NCI-H1092 treated with DMSO at 0.1 percent for 48 hours (cell line): ENCODE measurements at places on chromosomes 12 and 14.
A peak's percentile ranks its signal among the peaks of the same experiment; 100 is the strongest.

DNA sequence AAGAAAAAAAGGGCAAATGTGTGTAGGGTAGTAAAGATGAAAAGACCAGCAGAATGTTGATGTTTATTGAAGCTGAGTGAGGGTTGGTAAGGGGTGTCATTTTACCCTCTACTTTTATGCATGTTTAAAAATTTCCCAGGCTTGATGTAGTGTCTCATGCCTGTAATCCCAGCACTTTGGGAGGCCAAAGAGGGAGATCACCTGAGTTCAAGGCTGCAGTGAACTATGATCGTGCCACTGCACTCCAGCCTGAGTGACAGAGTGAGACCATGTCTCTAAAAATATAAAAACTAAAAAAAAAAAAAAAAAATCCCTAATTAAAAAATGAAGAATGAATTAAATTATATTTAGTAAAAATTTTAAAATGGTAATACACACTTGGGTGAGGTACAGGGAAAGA, 8.5 kb downstream of the SEL1L start:
- DNase-seq = no peak

DNA sequence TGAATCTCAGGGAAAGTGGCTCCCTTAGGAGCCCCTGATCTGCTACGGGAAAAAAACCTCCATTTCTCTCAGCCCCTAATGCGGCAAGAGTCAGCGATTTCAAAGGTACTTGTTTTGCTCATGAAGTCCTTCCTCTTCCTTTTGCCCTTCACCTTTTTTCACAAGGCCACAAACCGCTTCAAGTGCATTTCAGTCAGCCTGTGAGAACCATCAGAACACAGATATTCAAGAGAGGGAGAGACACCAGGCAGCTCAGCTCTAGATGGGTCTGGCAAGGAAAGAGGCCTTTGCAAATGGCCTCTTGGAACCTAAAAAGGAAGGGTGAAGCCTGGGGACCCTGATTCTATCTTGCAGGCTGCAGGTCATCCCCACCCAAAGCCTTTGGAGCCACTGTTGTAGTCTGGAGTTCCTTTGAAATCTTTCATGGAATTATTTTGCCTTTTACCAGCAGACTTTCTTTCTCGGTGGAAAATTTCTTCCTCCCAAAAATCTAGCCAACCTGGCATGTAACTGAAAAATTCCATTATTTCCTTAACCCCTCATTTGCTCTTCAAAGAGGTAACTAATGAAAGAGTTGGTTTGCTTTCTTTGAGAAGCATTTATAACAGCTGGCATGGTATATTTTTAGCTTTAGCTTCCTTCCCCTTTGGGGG, 145.0 kb downstream of the SAMD4A start:
- no peak for DNase-seq

DNA sequence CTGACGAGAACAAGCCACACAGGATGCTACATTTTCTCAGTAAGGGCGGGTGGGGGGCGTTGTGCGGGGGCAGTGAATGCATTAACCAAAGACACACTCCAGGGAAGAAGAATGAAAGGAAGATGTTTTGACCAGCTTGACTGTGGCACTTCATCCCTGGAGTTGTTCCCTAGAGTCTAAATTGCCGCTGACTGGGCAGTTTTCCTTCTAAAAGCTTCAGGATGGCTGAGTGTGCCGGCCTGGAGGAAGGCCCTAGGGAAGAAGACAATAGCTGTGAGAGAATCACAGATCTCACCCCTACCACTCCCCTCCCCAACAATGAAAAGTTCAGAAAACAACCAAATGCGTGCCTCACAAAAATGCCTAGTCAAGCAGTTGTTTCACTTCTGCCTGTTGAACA, 67.2 kb downstream of the NKX2-1 start:
- no peak for DNase-seq

DNA sequence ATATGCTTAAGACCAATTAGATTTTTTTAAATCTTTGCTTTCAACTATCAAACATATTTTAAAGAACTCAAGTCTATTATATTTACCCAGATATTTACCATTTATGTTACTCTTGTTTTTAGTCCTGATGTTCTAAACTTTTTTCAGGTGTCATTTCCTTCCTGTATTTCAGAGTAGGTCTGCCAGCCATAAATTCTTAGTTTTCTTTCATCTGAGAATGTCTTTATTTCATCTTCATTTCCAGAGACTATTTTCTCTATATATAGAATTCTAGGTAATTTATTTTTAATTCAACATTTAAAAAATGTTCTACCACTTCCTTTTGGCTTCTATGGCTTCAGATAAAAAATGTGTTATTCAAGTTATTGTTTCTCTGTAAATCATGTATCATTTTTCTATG, 218.2 kb upstream of the AMIGO2 start:
- DNase-seq = no peak

DNA sequence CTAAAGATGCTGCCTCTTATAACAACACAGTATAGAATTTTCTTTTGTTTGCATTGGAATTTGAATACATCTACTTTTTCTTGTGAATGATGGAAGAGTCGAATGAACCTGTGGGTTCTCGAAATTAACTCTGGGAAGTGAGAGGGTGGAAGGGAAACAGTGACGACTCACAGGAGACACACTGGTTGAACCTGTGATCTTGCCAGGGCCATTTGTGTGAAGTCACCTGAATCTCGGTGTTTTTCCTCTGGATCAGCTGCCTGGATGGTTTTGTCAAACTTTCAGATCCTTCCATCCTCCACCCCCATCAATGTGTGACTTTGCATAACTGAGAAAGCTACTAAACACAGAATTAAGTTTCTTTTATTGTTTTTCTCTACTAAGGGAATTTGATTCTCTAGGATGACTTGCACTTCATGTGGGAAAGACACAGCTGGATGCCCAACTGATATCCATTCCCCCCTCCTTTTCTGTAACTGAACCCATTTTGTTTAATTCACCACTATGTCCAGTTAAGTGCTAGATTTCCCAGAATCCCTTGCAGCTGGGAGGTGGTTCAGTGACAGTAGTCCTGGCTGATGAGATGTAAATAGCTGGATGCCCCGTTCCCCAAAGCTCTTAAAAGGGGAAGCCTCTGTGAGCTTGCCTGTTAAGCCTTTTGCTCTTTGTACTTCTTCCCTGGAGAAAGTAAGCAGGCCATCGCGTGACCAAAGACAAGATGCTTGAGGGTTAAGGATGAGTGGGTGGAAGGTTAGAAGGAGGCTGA, 6.3 kb downstream of the PPFIBP1 start:
- DNase-seq = no peak

DNA sequence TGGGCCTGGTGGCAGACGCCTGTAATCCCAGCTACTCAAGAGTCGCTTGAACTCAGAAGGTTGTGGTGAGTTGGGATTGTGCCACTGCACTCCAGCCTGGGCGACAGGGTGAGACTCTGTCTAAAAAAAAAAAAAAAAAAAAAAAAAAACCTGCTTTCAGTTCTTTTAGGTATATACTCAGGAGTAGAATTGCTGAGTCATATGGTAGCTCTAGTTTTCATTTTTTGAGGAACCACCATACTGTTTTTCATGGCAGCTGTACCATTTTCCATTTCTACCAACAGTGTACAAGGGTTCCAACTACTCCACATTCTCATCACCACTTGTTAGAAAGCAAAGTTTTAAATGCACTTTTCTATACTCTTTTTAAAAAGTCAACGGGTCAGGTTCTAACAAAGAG, 119.8 kb downstream of the DPF3 start:
- no peak for DNase-seq

- DNase-seq = no peak
Measured at GRCh38 chr12:10891937-10892336, 7.9 kb upstream of the PRH1 start.

DNA sequence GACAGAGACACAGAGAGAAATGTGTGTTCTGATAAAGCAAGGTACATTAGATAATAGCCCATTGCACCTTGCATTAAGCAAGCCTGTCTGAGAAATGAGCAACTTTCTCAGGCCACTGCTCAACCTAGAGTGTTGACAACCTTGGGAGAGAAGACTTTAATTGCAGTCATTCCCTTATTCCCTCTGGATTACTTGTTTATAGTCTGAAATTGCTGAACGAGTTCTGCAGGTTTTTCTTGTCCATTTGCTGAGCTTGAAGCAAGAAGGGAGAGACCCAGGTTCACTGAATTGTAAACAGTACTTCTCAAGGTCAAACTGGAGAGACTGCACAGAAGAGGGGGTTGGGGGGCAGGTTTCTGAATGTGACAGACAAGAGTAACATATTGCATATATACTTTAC, 159.4 kb upstream of the PLEKHG7 start:
- no peak for DNase-seq

DNA sequence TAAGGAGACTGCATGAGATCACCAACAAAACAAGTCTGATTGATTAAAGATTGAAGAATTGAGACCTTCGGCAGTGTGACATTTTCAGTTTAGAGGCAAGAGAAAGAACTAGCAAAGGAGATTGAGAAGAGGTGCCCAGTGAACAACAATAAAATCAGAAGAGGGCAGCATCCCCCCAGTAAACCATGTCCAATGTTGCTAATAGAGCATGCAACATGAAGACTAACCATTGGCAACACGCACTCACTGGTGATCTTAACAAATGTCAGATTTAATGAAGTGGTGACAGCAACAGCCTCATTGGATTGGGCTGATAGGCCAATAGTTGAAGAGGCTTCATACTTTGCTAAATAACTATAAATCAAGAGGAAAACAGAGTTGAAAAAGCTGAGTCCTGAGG, 20.7 kb upstream of the TAS2R14 start:
- DNase-seq = no peak

DNA sequence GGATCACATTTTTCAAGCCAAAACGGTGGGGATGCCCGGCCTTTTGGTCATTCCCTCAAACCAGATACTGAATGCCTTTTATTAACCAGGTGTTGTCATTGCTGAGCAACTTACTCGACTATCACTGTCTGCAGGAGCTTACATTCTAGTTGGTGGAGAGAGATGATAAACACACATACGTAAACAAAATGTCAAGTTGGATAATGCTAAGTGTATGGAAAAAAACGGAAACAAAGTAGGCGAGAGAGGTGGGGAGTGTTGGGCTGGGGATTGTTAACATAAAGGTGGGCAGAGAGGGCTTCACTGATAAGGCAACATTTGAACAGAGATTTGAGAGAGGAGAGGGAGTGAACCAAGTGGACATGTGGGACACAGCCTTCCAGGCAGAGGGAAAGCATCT, 4.5 kb downstream of the C12orf43 start:
- DNase-seq = no peak

GRCh38 chr12:53053218-53054111, 3.6 kb downstream of the TNS2 start:
- peak; percentile 37 for DNase-seq

- no peak for DNase-seq
Measured at GRCh38 chr14:97109234-97109633, 312.1 kb downstream of the VRK1 start.

- DNase-seq = peak; percentile 70
Measured at GRCh38 chr14:99982537-99983250, 82.5 kb upstream of the EVL start.

DNA sequence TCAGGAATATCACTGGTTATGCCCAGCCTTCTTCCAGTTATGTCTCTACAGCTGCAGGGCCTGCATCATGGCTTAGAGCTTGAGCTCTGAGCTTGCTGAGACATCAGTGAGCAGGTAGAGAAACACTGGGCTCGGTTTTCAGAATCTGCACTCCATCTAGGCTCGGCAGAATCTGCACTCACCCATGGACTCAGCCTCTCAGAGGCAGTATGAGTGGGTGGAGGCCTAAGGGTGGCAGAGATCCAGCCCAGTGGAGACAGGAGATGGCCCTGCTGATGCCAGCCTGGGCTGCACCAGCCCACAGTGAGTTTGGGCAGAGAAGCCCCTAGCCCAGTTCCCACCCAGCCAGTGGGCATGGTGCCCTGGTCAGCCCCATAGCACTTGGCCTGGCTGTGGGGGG, 12.8 kb downstream of the KRT80 start:
- no peak for DNase-seq

GRCh38 chr14:81275305-81276072, 54.7 kb upstream of the GTF2A1 start:
- no peak for DNase-seq
